Bladder microvascular endothelial cell (primary cell): ENCODE measurements at places on chromosomes 4 and X. TPM values are rescaled to one million over a fixed set of nuclear protein-coding genes. Genes with fewer than 3 reads are reported as not detected.

Gene UGT8
- total RNA-seq, result not detected in 2 replicates

Gene ATP8A1
- 16.5 and 26.3 TPM in 2 replicates for total RNA-seq

Gene CT45A10
- not detected in 2 replicates for total RNA-seq

Gene TRIM2
- 5.7 and 10.4 TPM in 2 replicates for total RNA-seq

Gene FGF5
- total RNA-seq, result 0.16 and 0.25 TPM in 2 replicates

Gene PITX2
- 0.16 TPM in 1 of 2 replicates, not detected in the other for total RNA-seq

Gene ATP6AP2
- 69.3 and 139 TPM in 2 replicates for total RNA-seq

Gene GCNA
- 1.9 and 3.2 TPM in 2 replicates for total RNA-seq

Gene TMPRSS11A
- total RNA-seq, result not detected in 2 replicates

Gene SCML1
- 5.7 and 8.7 TPM in 2 replicates for total RNA-seq

Gene SLIT2
- total RNA-seq, result 1.3 TPM in 2 replicates

Gene EVC
- total RNA-seq, result 3.4 and 33.0 TPM in 2 replicates

Gene NSUN7
- total RNA-seq, result under 0.01 TPM in 2 replicates

Gene TSPAN7
- 6.6 and 9.6 TPM in 2 replicates for total RNA-seq

Gene REELD1
- not detected in 2 replicates for total RNA-seq

Gene SPARCL1
- 228 and 385 TPM in 2 replicates for total RNA-seq

Gene BTK
- total RNA-seq, result not detected in 2 replicates

Gene TTC29
- total RNA-seq, result 0.06 and 0.16 TPM in 2 replicates

Gene TMPRSS11D
- 0.16 TPM in 1 of 2 replicates, not detected in the other for total RNA-seq

Gene BANK1
- 0.06 and 0.16 TPM in 2 replicates for total RNA-seq

Gene TRIM60
- not detected in 2 replicates for total RNA-seq

Gene OTUD6A
- not detected in 2 replicates for total RNA-seq

Gene DGAT2L6
- 0.16 TPM in 1 of 2 replicates, not detected in the other for total RNA-seq

Gene CSAG3
- total RNA-seq, result not detected in 2 replicates

Gene GABRQ
- not detected in 2 replicates for total RNA-seq

Gene LEF1
- 0.16 TPM in 1 of 2 replicates, not detected in the other for total RNA-seq

Gene GATA1
- total RNA-seq, result not detected in 2 replicates

Gene DDIT4L
- 1.9 and 7.5 TPM in 2 replicates for total RNA-seq

Gene GIMD1
- total RNA-seq, result not detected in 2 replicates

Gene IL2
- not detected in 2 replicates for total RNA-seq

Gene TBX22
- total RNA-seq, result not detected in 2 replicates

Gene SHROOM2
- 3.7 and 11.0 TPM in 2 replicates for total RNA-seq

Gene FGFBP2
- total RNA-seq, result not detected in 2 replicates

Gene ERAS
- total RNA-seq, result not detected in 2 replicates

Gene CRLF2
- under 0.01 and 0.13 TPM in 2 replicates for total RNA-seq

Gene YTHDC1
- 24.9 and 60.9 TPM in 2 replicates for total RNA-seq

Gene SH3TC1
- total RNA-seq, result 140 and 156 TPM in 2 replicates

Gene ZMAT1
- total RNA-seq, result 0.81 and 2.5 TPM in 2 replicates

Gene SMIM14
- total RNA-seq, result 9.9 and 22.2 TPM in 2 replicates

Gene UGT2B11
- not detected in 2 replicates for total RNA-seq

Gene ZRSR2
- 1.9 and 3.1 TPM in 2 replicates for total RNA-seq

Gene KLHL4
- total RNA-seq, result 3.9 and 87.8 TPM in 2 replicates
